T-helper 17 cell (primary cell): ENCODE measurements at places on chromosomes 2 and 18.

DNA sequence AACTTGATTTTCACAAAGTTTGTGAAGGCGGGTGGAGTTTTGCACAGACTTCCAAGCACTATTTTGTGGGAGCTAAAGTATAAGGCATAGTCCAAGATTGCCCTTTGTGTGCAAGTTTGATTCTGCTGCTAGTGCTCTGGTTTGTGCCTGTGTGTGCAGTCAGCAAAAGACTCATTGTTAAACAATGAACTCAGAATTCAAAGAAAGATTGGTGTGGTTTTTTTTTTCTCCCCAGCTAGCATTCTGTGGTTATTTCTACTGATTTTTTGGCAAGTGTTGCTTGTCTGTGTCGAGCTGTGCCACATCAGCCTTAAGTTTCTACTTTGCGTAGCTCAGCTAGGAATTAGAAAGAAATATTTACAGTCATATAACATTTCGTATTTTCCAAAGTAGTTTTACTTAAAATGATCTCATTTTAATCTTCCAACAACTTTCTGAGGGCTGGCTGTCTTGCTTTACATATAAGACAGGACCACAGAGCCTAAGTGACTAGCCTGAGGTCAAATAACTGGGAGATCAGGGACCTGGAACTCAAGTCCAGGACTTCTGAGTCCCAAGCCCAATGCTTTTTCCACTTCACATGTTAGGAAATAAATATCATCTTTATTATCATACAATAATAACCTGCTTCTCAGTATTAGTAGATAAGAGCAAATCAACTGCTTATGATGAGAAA is 69.8 kb downstream of the BABAM2 start:
- H3K4me1 ChIP-seq, result peaks cover 34% of the 10 kb centered on the region
- H3K27ac ChIP-seq, result peak overlapping the region; percentile 78
- no peak for DNase-seq

GRCh38 chr2:43218155-43218701 is 8.2 kb downstream of the ZFP36L2 start:
- DNase-seq, result no peak
- peaks cover 2% of the 10 kb centered on the region for H3K36me3 ChIP-seq
- H3K27ac ChIP-seq, result peak overlapping the region; percentile 93
- no peaks in the 10 kb centered on the region for H3K27me3 ChIP-seq
- H3K4me1 ChIP-seq, result peaks cover 44% of the 10 kb centered on the region

DNA sequence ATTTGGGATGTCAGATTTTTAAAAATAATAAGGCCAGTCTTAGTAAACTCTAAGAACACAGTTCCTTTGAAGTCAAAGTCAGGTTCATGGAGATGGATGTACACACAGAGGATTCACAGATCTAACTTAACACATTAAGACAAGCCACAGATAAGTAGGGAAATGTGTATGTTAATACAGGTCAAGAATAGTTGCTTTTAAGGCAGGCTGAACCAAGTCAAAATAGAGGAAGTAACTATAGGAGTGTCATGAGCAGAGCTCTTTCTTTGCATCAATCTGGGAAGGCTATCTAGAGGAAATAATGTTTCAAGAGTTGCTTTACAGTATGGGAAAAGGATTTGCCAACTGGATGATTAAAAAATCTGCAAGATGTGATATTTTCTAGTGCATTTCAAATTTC is 128.0 kb upstream of the FBXO11 start:
- no peaks in the 10 kb centered on the region for H3K27me3 ChIP-seq
- H3K4me1 ChIP-seq, result no peaks in the 10 kb centered on the region
- DNase-seq, result no peak
- no peaks in the 10 kb centered on the region for H3K36me3 ChIP-seq

GRCh38 chr2:11778923-11779757 is 32.7 kb downstream of the LPIN1 start:
- peak overlapping the region; percentile 86 for H3K4me3 ChIP-seq
- H3K27ac ChIP-seq, result peak overlapping the region; percentile 85
- H3K27me3 ChIP-seq, result no peaks in the 10 kb centered on the region
- peaks cover 9% of the 10 kb centered on the region for H3K36me3 ChIP-seq

DNA sequence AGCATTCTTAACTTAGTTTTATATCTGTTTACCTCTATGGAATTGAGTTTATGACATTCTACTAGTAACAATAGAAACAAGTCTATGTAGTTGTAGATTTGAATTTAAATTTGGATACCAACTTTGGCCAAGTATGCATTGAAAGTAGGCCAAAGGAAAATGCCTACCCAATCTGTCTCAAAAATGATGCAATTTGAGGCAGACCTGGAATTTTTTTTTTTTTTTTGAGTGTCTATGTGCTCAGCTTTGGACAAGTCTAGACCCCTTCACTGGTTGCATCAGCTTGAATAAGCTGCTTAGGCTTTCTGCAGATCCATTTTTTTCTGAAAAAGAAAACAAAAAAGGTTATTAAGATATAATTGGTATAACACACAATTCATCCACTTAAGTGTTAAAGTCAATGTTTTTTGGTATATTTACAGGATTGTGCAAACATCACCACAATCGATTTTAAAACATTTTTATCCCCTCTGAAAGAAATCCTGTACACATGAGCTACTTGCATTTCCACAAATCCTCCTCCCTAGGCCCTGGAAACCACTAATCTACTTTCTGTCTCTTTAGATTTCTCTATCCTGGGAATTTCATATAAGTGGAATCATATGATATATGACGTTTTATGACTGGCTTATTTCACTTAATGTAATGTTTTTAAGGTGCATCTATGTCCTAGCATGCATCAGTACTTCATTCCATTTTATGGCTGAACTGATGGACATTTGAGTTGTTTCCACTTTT is 185.1 kb upstream of the CCDC68 start:
- H3K27ac ChIP-seq, result no peak overlapping the region
- no peak for DNase-seq
- no peaks in the 10 kb centered on the region for H3K36me3 ChIP-seq
- H3K27me3 ChIP-seq, result no peaks in the 10 kb centered on the region
- no peaks in the 10 kb centered on the region for H3K4me1 ChIP-seq
